A673 (cell line): ENCODE measurements at places on chromosomes 12 and 14. TPM values are rescaled to one million over a fixed set of nuclear protein-coding genes. Genes with fewer than 3 reads are reported as not detected.

DNA sequence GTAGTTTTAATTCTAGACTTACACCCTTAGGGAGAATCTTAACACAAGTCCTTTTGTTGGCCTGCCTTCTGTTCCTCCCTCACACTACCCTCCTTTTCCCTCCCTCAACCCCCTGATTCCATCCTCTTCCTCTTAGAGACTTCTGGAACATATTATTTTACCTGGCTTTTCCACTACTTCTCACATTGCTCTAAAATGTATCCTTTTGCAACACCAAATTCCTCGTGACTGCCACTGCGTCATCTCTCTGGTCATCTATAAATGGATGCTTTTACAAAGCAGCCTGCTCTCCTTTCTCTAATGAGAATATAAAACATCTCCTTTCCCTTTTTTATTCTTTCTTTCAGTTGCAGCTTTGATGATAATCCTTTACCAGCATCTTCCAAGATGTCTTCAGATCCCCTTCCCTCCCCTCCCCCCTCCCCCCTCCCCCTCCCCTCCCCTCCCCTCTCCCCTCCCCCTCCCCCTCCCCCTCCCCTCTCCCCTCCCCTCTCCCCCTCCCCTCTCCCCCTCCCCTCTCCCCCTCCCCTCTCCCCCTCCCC, 93.6 kb downstream of the DIP2B start:
- no peak for DNase-seq
- H3K27me3 ChIP-seq, result no peaks in the 10 kb centered on the region
- H3K4me1 ChIP-seq, result peaks cover 58% of the 10 kb centered on the region
- peak overlapping the region; percentile 53 for H3K27ac ChIP-seq
- no peaks in the 10 kb centered on the region for H3K36me3 ChIP-seq
- no peak overlapping the region for H3K4me3 ChIP-seq

DNA sequence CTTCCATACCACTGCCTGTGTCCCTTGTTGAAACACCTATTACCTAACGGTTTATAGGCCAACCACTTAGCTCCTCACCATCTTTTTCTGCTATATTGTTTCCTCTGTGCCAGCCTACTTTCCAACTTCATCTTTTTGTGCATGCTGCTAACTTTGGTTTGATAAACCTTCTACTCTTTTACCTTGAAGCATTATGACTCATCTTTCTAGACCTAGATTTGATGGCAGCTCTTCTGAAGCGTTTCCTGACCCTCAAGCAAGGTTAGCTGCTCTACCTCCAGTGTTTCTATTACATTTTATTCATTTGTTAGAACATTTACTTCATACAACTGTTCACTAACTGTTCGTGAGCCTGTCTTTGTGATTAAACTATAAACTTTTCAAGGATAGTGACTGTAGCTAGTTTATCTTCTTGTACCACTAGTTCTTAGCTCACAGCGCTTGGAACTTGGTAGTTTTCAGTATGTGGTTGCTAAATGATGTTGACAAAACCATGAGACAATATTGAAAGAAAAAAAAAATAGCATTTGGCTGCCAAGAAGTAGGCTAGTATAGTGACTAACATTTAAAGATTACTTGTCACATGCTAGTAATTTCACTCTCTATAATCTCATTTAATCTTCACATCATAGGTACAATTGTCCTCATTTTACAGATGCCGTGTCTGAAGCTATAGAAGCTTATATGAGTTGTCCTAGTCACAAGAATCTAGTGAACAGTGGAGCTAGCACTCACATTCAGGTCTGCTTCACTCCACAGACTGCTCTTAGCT, 79.5 kb downstream of the APAF1 start:
- no peak overlapping the region for H3K4me3 ChIP-seq
- H3K27me3 ChIP-seq, result no peaks in the 10 kb centered on the region
- no peaks in the 10 kb centered on the region for H3K4me1 ChIP-seq
- peaks cover 4% of the 10 kb centered on the region for H3K36me3 ChIP-seq

The PELI2 gene
- 5.5 and 8.1 TPM in 2 replicates for total RNA-seq

The OR4E2 gene
- 10.8 and 11.8 TPM in 2 replicates for total RNA-seq

DNA sequence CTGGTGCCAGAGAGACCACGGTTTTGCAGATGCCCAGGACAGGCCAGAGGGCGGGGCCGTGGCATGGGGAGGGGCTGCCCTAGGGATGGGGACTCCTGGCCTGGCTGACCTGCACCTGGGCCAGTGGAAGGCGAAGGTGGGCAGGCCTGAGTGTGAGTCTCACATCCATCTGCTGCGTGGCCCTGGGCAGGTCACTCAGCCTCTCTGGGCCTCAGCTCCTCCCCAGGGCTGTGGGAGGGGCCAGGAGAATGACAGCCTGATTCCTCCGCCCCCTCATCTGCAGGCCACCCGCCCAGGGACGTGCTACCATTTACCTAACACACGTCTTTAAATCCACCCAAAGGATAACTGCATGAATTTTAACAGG, 90.9 kb downstream of the GALNT9 start:
- H3K27ac ChIP-seq, result no peak overlapping the region
- peak; percentile 60 for DNase-seq
- H3K27me3 ChIP-seq, result no peaks in the 10 kb centered on the region
- H3K4me3 ChIP-seq, result no peak overlapping the region
- H3K36me3 ChIP-seq, result no peaks in the 10 kb centered on the region

The A2ML1 gene
- total RNA-seq, result 2.3 and 3.3 TPM in 2 replicates

DNA sequence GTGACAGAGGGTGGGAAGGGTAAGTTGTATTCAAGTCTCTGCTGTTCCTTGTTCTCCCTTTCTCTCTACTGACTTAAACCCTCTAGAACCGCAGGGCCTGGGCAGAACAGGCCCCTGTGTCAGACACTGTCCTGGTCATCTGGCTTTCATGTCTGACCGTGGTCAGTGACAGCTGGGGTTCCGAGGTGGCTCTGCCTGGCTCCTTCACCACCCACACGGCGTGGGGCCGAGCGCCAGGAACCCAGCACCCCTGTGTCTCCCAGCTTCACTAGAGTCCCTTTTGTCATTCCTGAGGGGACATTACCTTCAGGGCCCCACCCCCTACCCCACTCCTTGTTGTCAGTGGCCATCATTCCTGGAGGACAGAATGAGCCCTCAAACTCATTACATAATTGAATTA, 168.9 kb downstream of the ADGRD1 start:
- no peaks in the 10 kb centered on the region for H3K4me1 ChIP-seq
- no peak for DNase-seq
- no peak overlapping the region for H3K27ac ChIP-seq
- no peak overlapping the region for H3K4me3 ChIP-seq
- H3K27me3 ChIP-seq, result no peaks in the 10 kb centered on the region
- H3K36me3 ChIP-seq, result no peaks in the 10 kb centered on the region

DNA sequence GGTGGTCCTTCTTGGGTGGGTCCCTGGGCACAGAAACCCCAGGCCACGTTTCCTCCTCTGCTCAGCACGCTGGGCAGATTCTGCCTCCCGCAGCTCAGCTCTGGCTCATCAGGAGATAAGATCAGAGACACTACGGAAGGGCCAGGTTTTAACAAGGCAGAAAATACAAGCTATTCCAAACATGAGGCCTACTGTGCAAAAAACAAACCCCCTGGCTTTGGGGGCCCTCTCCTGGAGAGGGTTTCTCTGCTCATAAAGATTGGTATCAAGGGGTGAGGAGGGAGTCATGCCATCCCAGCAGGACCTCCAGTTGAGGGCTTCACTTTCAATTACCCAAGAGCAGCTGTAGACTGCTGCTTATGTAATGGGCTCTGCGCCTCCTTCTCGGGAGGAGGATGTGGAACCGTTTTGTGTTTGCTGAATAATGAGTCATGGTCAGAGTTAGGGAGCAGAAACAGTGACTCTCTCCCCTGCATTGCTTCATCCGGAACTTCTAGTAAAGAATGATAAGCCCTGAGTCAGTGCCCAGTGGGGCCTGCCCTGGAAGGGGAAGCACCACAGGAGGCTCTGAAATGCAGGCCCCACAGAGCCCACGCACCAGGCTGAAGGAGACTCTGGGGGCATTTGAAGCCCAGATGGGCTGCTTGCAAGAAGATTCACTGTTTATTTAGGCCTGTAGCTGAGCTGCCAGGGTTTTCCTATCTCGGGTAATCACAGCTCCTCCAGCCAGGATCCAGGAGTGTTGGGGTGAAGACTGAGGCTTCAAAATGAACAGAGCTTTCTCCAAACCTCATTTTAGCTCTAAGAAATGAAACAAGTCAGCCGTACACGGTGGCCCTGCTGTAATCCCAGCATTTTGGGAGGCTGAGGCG, 79.3 kb downstream of the SSPN start:
- peaks cover 33% of the 10 kb centered on the region for H3K4me1 ChIP-seq
- H3K27me3 ChIP-seq, result no peaks in the 10 kb centered on the region
- no peaks in the 10 kb centered on the region for H3K36me3 ChIP-seq
- peak overlapping the region; percentile 78 for H3K27ac ChIP-seq

DNA sequence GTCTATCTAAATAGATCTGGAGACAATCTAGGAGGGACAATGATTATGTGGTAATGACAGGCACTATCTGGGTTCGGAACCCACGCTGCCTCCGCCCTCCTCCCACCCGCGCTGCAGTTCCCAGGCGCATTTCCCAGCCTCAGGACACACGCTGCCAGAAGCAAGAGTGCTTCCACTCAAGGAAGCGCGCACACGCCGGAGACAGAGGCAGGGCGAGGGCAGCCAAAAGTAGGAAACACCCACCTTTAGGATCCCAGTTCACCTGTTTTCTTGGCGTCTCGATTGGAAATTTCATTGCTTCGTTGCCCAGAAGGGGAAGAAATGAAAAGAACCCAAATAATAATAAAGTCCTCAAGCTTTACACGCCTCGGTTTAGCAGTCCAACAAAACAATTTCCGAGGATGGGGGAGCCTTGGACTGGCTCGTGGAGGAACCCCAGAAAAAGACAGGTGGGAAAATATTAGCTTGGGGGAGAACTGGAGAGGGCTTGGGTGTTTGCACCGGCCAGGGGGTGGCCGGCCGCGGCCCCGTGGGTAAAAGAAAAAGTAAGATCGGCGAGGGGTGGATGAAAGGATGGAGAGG, 474 bp downstream of the KCNK10 start:
- peaks cover 97% of the 10 kb centered on the region for H3K27me3 ChIP-seq
- no peaks in the 10 kb centered on the region for H3K4me1 ChIP-seq
- H3K27ac ChIP-seq, result no peak overlapping the region
- no peak for DNase-seq

The TMTC2 gene
- total RNA-seq, result 3.3 and 3.7 TPM in 2 replicates

The KCNC2 gene
- total RNA-seq, result not detected in 2 replicates

The PTPRQ gene
- 0.09 and 0.15 TPM in 2 replicates for total RNA-seq
